Fibroblast of skin of scalp (primary cell): ENCODE measurements at places on chromosomes 5 and 9.
A peak's percentile ranks its signal among the peaks of the same experiment; 100 is the strongest.

DNA sequence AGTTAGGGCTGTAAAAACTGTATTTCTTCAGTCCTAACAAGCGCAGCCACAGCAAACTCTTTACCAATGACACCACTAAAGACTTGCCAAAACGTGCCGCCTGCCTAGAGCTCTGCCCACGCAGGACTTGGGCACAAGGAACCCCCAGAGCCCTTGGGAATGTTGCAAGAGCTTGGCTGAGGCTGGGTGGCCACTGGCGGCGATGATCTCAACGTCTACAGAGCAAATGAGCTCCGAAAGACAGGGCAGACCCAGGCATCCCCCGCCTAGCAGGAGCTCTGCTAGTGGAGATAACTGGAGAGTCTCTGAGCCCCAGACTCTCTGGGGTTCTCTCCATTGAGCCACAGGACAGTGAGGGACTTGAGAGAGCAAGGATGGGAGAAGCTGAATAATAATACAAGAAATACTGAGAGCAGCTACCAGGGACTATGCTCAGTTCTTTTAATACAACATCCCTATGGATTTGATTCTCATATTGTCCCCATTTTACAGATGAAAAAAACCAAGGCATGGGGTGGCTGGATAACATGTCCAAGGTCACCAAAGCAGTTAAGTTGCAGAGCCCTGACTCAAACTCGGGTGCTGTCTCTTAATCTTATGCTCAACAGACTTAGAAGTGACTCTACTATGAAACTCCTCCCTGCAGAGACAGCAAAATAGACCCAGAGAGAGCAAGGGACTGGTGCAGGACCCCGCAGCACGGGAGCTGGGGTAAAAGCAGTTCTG is 32.5 kb downstream of the SHB start:
- DNase-seq: peak; percentile 72

DNA sequence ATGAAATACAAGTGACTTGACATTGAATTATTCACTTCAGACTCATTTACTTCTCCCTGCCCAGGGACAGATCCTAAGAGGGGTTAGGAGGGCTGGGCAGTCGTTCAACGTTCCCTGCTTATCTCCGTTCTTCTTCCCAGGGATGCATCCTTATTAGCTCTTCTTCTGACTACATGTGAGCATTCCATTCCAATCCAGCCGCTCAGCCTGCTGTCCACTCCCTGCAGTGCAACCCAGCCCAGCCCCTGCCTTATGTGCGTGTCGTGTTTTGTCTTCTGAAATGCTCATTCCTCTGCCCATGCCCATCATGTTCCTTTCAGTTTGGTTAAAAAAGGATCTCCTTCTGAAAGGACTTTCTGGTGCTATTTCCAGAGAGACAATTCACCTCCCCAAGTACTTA is 64.7 kb upstream of the PALM2AKAP2 start:
- DNase-seq: peak; percentile 44

DNA sequence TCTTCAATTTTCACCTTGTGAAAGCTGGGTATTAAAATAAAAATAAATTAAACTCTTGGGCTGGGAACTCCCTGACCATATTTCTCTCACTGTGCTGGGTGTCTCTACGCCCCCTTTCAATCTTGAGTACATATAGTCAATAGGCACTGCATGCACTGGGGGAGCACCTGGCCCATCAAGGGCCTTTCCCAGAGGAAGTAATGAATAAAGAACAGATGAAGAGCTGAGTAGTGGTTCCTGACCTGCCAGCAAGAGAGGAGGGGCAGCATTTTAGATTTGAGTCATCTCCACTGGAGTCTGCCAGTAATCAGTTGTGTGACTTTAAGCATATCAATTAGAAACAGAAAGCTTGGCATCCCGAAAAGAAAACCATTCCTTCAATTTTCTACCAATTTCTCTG is 6.2 kb downstream of the MAPKAP1 start:
- DNase-seq: peak; percentile 4

GRCh38 chr9:36793277-36793676 is 220.6 kb downstream of the MELK start:
- DNase-seq: no peak

DNA sequence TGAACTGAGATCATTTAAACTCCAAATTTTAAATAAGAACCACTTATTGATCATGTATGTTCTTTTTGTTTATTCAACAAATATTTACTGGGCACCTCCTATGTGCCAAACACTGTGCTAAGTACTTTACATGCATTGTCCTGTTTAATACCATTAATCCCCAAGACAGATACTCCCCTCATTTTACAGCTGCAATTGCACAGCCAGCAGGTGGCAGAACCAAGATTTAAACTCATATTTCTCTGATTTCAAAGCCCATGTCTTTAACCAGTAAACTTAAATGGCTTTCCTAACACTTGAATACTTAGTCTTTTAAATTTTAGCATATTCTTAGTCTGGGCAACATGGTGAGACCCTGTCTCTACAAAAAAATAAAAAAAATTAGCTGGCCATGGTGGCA is 43.4 kb upstream of the KIAA1958 start:
- peak; percentile 34 for DNase-seq

DNA sequence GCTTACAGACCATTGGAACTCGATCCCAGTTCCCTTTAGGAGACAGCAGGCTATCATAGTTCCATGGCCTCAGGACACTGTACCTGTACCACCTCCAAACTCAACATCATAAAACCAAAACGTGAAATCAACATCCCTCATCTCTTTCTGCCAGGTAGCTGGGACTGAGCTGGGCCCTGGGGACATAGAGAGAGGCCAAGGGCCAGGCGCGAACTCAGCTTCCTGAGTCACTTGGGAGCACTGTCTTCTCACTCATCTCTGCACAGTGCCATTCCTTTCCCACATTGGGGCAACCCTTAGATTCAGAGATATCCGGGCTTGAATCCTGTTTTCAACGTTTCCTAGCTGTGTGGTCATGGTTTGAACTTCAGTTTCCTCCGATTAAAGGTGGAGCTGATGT is 12.2 kb downstream of the DAB2IP start:
- no peak for DNase-seq

DNA sequence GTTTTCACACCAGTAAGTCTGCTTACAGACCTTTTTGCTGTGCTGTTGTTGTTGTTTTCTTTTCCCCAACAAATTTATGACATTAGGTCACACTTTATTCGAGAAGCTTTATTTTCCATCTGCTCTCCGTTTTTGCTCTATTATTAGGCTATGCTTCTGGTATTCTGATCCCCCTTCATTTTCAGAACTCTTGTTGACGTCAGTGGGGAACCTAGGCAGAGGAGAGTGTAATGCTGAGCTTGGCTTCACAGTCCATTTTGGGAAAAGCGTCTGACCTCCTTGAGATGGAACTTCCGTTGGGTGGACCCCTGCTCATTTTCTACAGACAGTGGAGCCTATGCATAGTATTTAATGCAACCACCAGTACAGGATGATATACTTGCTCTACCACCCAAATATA is 387.9 kb upstream of the MEF2C start:
- DNase-seq: no peak

DNA sequence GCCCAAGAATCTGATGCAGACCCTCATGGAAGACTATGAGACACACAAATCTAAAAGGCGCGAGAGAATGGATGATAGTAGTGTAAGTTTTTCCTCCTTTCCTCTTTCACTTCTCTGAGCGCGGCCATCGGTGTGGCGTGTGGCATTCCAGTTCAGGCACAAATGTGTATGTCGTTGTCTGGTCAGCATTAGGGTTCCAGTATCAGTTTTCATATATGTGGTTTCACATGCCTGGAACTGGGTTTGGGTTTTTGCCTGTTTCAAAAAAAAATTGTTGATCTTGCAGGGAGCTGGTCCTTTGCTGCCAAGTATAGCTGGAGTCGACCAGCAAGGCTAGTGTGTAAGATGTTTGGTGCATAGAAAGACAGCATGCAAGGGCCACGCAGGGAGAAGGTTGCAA is 51.5 kb downstream of the C9orf152 start:
- no peak for DNase-seq

GRCh38 chr9:72633966-72634365 is 112.6 kb downstream of the TMC1 start:
- peak; percentile 44 for DNase-seq

- DNase-seq: no peak
These were observed 4.2 kb upstream of the SEMA4D start for GRCh38 chr9:89502038-89502601.

- peak; percentile 44 for DNase-seq
These were observed 157.9 kb downstream of the ALDH1A1 start for GRCh38 chr9:72794946-72795345.

GRCh38 chr9:81234924-81235610 is 454.3 kb downstream of the TLE1 start:
- no peak for DNase-seq

GRCh38 chr9:126581893-126582292 is 31.8 kb upstream of the LMX1B start:
- no peak for DNase-seq

DNA sequence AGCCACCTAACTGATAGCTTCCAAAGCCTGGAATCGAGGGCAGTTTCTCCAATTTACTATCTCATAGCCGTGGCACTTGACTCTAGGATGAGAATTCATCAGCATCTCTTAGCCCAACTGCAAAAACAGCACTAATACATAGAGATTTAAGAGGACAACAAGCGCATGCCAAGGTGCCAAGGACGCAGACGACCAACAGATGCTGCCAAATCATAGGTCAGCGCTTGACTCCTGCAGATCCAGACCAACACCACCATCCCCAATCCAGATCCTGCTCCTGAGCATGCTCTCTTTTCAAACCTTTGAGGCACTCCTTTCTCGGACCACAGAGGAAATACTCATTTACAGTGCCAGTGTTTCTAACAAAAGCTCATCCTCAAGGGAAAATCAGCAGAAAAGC is 24.6 kb downstream of the NRG2 start:
- no peak for DNase-seq

DNA sequence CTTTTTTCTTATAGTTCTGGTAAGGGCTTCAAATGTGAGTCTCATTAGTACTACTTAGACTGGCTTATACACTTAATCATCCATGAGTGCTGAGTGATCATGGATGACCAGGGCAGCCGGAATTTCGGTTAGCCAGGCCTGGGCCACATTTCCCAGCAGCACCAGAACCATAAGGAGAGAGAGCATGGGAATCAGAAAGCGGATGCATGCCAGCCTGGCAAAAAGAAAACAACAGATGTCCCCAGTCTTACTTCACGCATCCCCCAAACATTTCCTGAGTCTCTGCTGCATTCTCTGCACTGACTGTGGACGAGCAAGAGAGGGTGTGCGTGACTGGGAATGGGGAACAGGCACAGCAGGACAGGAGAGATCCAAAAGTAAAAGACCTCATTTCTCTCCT is 371.1 kb upstream of the ZNF608 start:
- peak; percentile 89 for DNase-seq

DNA sequence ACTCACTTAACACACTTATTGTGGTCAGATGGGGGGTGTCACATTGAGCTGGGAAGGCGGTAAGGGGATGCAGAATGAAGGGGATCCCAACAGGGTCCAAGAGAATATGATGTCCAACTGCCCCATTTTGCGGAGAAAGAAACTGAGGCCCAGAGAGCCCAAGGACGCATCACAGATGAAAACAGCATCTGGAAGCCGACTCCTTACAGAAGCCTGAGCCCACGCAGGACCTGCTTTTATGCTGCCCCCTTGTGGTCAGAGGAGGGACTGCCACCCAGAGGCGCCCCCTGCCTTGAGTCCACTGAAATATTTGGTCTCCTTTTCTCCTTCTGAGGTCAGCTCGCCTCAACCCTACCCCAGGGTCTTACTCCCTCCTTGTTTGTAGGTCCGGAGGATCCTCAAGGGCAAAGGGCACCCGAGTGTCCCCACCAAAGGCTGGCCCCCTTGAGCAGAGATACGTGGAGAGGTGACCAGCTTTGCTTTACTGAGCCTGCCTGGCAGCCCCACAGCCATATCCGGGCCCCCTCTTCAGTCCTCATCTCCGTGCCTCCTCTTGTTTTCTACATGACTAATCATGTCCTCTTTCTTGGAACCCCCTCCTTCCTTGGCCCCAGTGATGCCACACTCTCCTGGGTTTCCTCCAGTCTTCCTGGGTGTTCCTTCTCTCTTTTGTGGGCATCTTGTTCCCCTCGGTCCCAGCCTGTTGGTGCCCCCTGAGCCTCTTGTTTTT is 30.0 kb upstream of the TTLL11 start:
- DNase-seq: peak; percentile 71

DNA sequence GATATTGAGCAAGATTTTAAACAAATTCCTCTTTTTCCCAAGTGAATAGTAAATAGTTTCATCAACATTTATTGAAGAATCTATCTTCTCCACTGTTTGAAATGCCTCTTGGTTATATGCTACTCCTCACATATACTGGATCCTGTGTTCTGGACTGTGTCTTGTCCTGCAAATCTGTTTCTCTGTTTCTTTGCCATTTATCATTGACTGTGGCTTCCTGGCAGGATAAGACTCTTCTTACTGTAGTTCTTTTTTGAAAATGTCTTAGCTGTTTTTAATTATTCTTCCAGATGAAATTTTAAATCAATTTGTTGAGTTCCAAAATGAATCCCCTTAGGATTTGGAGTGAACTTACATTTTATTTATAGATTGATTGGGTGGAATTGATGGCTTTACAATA is 27.8 kb downstream of the RALGPS1 start:
- no peak for DNase-seq

GRCh38 chr9:95383845-95384244 is 66.3 kb upstream of the FANCC start:
- DNase-seq: no peak

DNA sequence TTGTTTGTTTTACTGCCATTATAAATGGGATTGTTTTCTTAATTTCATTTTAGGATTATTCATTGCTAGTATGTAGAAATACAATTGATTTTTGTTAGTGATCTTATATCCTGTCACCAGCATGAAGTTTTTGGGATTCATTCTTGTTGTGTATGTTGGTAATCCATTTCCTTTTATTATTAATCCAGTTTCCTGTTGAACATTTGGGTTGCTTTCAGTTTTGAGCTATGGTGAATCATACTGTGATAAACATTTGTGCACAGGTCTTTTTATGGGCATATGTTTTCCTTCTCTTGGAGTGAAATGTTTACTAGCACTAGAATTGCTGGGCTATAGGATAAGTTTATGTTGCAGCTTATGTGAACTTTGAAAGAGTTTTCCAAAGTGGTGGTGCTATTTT is 69.6 kb downstream of the MAN2A1 start:
- DNase-seq: no peak

DNA sequence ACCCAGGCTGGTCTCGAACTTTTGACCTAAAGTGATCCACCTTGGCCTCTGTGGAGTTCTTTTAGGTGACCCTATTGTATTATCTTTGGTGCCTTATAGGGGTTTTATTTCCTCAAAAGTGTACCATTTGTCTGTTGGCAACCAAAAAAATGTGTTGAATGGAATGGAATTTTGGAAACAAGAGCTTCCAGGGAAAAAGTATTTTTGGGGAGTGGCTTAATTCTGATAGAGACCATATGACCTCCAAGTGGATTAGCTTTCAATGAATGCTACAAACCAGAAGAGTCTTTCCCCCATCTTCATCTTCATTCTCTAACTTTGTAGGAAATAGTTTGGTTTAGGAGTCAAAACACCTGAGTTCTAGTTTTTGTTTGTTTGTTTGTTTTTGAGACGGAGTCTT is 3.4 kb upstream of the OGN start:
- peak; percentile 42 for DNase-seq

GRCh38 chr9:20980832-20981455 is 50.5 kb downstream of the HACD4 start:
- peak; percentile 61 for DNase-seq

- DNase-seq: no peak
These were observed 97.4 kb upstream of the FGF10 start for GRCh38 chr5:44486591-44486990.

- no peak for DNase-seq
These were observed 606 bp downstream of the EEIG1 start for GRCh38 chr9:127980060-127980705.
